Epithelial cell of proximal tubule (primary cell): ENCODE measurements at places on chromosomes 2 and 18. TPM values are rescaled to one million over a fixed set of nuclear protein-coding genes. Genes with fewer than 3 reads are reported as not detected.

RAB6C gene
- 0.07 TPM in 1 of 2 replicates, not detected in the other for total RNA-seq

DSC3 gene
- total RNA-seq, result 0.14 and 0.75 TPM in 2 replicates

KCNE4 gene
- total RNA-seq, result not detected in 2 replicates

PROC gene
- total RNA-seq, result 0.17 and 0.29 TPM in 2 replicates

HOXD8 gene
- 18.0 and 26.5 TPM in 2 replicates for total RNA-seq

CCDC85A gene
- 0.07 and 0.17 TPM in 2 replicates for total RNA-seq

ACMSD gene
- 0.23 and 0.29 TPM in 2 replicates for total RNA-seq

ANKRD30BL gene
- total RNA-seq, result not detected in 2 replicates

TDRD15 gene
- not detected in 2 replicates for total RNA-seq

PRSS56 gene
- total RNA-seq, result not detected in 2 replicates

TEKT4 gene
- not detected in 2 replicates for total RNA-seq

LBX2 gene
- 1.3 and 1.7 TPM in 2 replicates for total RNA-seq

LYPD6B gene
- total RNA-seq, result 1.1 and 2.7 TPM in 2 replicates

ANKRD30B gene
- 0.14 and 0.17 TPM in 2 replicates for total RNA-seq

ASB3 gene
- total RNA-seq, result 11.8 and 12.0 TPM in 2 replicates

IL1B gene
- total RNA-seq, result 0.65 TPM in 1 of 2 replicates, not detected in the other

ZNF521 gene
- 2.0 and 12.2 TPM in 2 replicates for total RNA-seq

ASTL gene
- total RNA-seq, result not detected in 2 replicates

KCNF1 gene
- total RNA-seq, result 0.36 and 1.3 TPM in 2 replicates

SRD5A2 gene
- under 0.01 TPM in 1 of 2 replicates, not detected in the other for total RNA-seq

GNLY gene
- total RNA-seq, result not detected in 2 replicates

VAMP8 gene
- total RNA-seq, result 86.5 and 152 TPM in 2 replicates

SERPINB2 gene
- 1.6 and 1.9 TPM in 2 replicates for total RNA-seq
